ENCODE measurements at places on chromosomes 6 and 20.

DNA sequence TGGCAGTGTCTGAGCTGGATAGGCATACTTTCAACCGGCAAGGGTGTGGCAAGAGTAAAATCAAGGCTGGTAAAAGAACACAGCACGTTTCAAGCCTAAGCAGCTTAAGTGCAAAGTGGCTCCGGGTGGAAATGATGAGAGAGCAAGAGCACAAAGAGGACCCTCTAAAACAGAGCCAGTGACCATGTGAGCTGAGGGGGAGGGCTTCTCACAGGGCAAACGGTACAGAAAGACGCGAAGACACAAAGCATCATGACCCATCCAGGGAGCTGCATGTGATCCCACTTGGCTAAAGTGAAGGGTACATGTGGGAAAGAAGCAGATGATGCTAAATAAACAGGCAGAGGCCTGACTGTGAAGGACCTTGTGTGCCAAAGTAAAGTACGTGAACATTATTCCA, 25.7 kb downstream of the FKBP5 start:
- DNase-seq: no peak

GRCh38 chr6:53172468-53172803, 23.8 kb upstream of the GCM1 start:
- DNase-seq: no peak

- no peak for DNase-seq
Observed at GRCh38 chr6:64217721-64218620, 582.4 kb downstream of the PHF3 start.

DNA sequence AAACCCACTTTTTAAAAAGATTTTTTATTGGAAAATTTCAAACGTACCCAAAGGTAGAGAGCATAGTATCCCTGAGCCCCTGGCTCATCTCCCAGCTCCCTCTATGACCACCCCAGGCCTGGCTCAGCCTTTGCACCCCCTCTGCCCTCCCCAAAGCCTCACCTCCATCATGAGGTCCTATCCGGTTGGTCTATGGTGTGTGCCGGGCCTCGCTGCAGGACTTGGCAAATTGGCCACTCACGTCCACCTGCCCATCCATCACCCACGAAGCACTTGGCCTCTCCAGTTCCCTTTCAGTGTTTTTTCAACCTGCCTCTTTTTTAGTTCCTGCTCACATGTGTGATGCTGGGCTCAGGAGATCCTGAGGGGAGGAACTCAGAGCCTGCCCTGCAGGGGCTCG, 147.4 kb downstream of the CDH4 start:
- no peak for DNase-seq

- no peak for DNase-seq
Observed at GRCh38 chr6:74851596-74851995, 354.3 kb downstream of the COL12A1 start.

DNA sequence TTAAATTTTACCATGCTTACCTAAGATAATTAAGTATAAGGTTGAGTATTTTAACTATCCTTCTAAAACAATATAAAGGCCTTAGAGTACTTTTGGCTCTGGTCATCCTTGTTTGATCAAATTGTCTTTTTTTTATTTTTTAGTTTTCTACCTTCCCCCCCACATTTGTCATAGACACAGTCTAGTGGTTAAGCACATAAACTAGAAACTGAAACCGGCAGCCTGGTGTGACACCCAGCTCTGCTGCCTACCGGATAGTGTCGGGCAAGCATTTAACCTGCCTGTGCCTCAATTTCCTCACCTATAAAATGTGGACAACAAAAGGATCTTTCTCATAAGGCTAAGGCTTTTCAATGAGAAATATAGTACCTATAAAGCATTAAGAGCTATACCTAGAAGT, 21.6 kb upstream of the TULP4 start:
- peak; percentile 16 for DNase-seq

DNA sequence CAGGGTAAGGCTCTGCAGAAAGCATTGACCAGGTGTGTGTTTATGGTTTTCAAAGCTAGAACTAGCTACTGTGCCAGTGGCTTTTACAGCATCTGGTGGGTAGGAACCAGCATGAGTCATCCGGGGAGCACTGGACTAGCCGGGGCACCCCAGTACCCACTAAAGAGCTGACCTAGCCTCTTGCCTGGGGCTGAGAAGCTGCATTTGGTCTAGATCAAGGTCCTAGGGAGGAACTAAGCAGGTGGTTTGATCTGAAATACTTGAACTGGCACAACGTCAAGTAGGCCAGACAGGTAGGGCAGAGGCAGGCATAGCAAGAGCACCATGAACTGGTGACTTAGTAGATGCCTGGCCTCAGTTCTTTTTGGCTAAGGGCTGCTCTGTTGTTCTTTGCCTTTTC, 109.8 kb upstream of the PTPRK start:
- DNase-seq: no peak

- DNase-seq: no peak
Observed at GRCh38 chr6:63783096-63783495, 147.5 kb downstream of the PHF3 start.

- DNase-seq: peak; percentile 60
Observed at GRCh38 chr20:32521780-32522525, 63.2 kb downstream of the NOL4L start.

GRCh38 chr20:49575551-49576060, 7.7 kb upstream of the PTGIS start:
- DNase-seq: no peak

GRCh38 chr20:35698298-35699126, 640 bp downstream of the NFS1 start:
- no peak for DNase-seq

DNA sequence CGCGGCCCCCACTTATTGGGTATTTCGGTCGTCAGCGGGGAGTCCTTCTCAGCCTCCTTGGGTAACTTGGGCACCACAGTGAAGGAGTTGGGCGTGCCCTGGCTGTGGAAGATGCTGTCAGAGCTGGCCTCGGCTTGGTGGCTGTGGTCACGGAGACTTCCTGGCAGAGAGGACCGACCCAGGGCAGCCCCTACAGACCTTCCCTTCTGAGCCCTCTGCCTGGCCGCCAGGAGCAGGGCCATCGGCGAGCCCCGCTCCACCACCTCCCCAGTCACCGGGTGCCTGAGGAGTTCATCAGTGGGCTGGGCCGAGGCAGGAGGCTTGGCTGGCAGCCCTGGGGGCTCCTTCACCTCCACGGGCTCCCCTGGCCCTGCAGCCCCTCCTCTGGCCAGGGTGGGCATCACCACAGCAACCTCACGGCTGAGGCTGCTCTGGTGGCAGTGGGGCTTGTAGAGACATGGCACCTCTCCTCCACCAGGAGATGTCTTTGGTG, 37.2 kb downstream of the C6orf132 start:
- no peak for DNase-seq

DNA sequence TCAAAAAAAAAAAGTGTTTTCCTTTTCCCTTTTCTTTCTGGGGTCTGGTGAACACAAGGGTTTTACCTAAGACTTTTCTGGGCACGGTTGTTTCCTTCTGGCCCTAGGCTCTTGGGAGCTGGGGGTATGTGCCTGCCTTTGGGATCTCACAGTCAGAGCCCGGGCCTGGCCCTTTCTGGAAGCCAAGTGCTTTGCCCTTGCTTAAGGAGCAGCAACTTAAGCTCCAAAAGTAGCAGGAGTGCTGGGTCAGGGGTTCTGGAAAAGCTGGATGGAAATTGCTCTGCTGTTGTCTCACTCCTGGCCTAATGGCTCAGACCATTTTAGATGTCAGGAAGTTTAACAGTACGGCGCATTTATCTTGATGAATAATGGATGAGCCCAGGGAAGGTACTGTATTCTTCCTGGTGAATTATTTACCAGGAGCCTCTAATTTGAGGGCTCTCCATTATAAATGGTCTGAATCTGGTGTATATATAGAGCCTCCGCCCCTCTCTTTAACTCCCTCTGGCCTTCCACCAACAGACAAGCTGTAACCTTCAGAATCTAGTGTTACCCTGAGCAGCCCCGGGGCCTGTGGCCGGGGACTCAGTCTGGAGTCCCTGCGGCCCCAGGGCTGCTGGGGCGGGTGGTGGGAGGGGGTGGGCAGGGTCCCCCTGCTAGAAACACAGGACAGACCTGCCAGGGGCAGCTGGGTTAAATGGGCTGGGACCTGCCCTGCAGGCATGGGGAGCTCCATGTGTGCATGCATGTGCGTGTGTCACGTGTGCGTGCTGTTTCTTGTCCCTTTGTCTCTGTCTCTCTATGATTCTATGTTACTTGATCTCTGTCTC, 37.5 kb downstream of the PTK7 start:
- no peak for DNase-seq

- DNase-seq: no peak
Observed at GRCh38 chr6:158661156-158661685, 11.4 kb downstream of the SYTL3 start.

- no peak for DNase-seq
Observed at GRCh38 chr6:107689951-107690642, 134.0 kb downstream of the SCML4 start.

DNA sequence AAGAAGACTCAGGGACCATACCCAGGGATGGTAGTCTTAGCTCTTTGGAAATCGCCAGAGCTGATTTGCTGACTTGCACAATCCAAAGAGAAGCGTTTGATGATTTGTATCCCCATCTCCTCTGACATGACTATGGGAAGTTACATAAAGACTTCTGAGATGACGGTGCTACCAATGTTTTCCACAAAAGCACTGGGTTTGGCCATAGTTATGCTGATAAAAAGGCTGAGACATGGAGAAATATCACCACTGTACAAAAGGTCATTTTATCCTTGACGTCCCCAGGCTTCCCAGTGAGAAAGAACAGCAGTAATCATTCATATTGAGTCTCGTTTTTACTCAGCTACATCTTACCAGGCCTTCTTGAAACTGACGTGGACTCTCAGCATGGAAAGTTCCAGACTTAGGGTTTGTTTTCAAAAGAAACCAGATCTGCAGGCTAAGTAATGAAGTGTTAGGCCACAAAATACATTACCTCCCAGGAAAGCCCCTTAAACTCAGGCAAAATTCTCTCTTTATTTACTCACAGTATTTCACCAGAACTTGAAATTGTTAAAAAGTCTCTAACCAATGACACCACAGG, 370.3 kb upstream of the JARID2 start:
- DNase-seq: no peak

- no peak for DNase-seq
Observed at GRCh38 chr6:90458353-90459224, 128.3 kb downstream of the MAP3K7 start.

DNA sequence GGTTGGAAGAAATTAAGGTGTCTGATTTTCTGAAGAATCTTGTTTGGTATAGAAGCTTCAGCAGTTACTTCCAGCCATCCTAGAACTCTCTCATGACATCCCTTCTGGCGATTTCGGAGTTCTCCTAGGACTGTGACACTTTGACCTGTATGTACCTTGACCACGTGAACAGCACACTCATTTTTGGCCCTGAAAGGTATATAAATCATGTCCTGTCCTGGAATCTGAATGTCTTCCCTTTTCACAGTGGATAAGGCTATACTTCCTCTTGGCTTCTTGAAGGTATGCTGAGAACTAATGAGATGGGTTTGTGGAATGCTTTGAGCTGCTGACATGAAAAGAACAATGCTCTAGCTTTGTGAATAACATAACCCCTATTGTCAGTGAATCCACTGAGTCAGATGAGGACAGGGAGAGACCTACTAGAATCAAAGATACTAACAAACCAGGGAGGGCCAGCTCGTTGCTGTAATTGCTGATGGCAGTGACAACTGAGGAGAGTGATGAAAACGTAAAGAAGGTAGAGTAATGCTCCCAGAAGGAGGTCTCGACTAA, 6.0 kb upstream of the ZDHHC14 start:
- no peak for DNase-seq

DNA sequence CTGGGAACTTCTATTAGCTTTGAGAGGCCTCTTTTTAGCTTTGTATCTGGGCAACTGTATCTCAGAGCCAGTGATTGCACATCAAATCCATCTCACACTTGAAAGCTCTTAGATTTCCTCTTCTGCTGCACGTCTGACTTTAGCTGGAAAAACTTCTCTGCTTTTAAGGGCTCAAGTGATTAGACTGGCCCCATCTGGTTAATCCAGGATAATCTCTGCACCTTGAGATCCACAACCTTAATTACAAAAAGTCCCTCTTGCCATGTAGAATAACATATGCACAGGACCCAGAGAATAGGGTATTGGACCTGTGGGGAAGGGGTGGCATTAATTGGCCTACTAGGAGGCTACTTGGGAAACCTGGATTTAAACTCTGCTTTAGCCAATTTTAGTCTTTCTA, 24.2 kb downstream of the KLHL31 start:
- DNase-seq: no peak

GRCh38 chr6:27053738-27054137, 193.8 kb upstream of the PRSS16 start:
- no peak for DNase-seq

GRCh38 chr6:113719545-113719944, 137.6 kb upstream of the MARCKS start:
- no peak for DNase-seq

DNA sequence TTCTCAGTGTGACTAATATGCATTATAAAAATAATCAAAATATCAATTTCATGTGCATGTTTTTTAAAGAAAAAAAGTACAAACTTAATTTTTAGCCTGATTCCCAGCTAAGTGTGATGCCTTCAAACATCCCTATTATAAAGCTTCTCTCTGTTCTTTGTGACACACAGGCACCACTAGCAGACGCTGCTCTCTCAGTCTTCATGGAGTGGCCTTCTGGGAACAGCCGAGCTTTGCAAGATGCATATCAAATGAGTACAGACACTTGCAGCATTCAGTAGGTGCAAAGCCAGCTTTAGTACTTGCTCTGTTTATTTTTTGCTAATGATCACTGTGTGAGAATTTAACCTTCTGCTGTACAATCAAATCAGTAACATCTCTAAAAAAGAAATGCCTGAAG, 340.0 kb downstream of the ADGRB3 start:
- no peak for DNase-seq

GRCh38 chr6:5337573-5337972, 76.3 kb downstream of the FARS2 start:
- no peak for DNase-seq

DNA sequence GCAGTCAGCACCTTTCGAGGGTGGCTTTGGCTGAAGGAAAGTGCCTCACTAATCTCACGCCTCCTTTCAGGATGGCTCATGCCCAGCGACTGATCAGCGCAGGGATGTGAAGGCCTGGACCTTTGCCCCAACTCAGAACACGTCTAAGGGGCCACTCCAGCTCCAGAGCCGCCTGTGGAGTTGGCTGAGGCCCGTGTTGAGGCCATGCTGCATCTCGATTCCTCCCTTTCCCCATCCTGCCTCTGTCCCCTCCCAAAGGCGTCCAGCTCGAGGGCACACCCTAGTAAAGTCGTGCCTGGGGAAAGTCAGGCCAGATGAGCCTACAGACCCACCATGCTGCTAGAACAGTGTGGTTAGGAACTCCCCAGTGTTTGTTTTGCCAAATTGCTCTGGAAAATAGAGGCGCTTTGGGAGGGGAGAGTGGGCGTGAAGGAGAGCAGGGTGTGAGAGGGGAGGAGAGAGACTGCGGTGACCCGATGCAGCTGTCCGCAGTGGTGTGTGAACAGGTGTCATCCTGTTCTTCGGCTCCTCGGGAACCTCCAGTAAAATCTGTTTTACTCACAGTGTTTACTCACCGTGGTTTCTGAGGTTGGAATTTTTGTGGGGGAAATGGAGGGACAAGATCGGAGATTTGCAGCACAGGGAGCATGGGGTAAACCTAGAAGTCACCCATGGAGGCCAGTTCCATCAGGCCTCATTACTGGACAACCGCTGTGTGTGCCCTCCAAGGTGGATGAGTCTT, 85.0 kb upstream of the PMEPA1 start:
- no peak for DNase-seq

GRCh38 chr20:13426870-13427269, 205.8 kb downstream of the ISM1 start:
- no peak for DNase-seq

- no peak for DNase-seq
Observed at GRCh38 chr20:20664795-20665589, 47.5 kb downstream of the RALGAPA2 start.

- DNase-seq: no peak
Observed at GRCh38 chr20:1346315-1346969, 17.5 kb upstream of the SDCBP2 start.

- no peak for DNase-seq
Observed at GRCh38 chr6:159056003-159056402, 11.2 kb upstream of the TAGAP start.
